ENCODE measurements at places on chromosomes 3 and 15.

- H3K4me3 ChIP-seq = no peak overlapping the region
- no peaks in the 10 kb centered on the region for H3K27me3 ChIP-seq
- H3K36me3 ChIP-seq = peaks cover 27% of the 10 kb centered on the region
- DNase-seq = no peak
These were observed 65.5 kb downstream of the LARS2 start for GRCh38 chr3:45453839-45454238.

- DNase-seq = no peak
- peak overlapping the region; percentile 98 for H3K27ac ChIP-seq
- H3K4me3 ChIP-seq = peak overlapping the region; percentile 99
- H3K36me3 ChIP-seq = peaks cover 40% of the 10 kb centered on the region
- no peaks in the 10 kb centered on the region for H3K27me3 ChIP-seq
These were observed 1.4 kb upstream of the BHLHE40 start for GRCh38 chr3:4977853-4978203.

- H3K27ac ChIP-seq = no peak overlapping the region
- H3K27me3 ChIP-seq = peaks cover 7% of the 10 kb centered on the region
- DNase-seq = no peak
- H3K4me1 ChIP-seq = no peaks in the 10 kb centered on the region
These were observed 17.1 kb downstream of the ADCY5 start for GRCh38 chr3:123431658-123432324.

GRCh38 chr3:160948273-160948672, 156.9 kb downstream of the B3GALNT1 start:
- H3K36me3 ChIP-seq = no peaks in the 10 kb centered on the region
- peaks cover 10% of the 10 kb centered on the region for H3K27me3 ChIP-seq
- no peak overlapping the region for H3K4me3 ChIP-seq
- DNase-seq = no peak
- peaks cover 7% of the 10 kb centered on the region for H3K4me1 ChIP-seq

DNA sequence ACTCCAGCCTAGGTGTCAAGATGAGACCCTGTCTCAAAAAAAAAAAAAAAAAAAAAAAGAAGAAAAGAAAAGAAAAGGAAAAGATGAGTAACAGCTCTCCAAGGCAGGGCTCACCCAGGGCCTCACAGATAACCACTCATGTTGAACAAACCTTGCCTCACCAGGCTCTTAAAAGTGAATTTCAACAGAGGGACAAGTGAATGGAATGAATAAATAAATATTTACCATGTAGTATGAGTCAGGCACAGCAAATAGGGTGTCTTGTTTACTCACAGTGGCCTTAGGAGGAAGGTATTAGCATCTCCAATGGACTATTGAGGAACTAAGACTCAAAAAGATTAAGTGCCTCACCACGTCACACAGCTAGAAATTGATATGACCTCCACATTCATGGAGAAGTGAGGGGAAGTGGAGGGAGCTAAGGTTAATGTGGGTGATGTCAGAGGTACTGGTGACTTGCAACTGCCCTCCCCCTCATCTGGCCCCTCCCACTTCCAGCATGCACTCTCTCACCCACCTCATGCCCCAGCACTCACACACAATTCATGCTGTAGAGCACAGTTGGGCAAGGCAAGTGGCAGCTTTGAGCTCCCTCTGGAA, 255.5 kb downstream of the UACA start:
- no peak for DNase-seq
- H3K27me3 ChIP-seq = peaks cover 14% of the 10 kb centered on the region
- H3K4me1 ChIP-seq = peaks cover 61% of the 10 kb centered on the region
- peaks cover 24% of the 10 kb centered on the region for H3K36me3 ChIP-seq
- H3K27ac ChIP-seq = no peak overlapping the region

GRCh38 chr15:66619152-66619903, 53.5 kb upstream of the LCTL start:
- DNase-seq = peak; percentile 41
- H3K27ac ChIP-seq = no peak overlapping the region
- H3K4me1 ChIP-seq = peaks cover 11% of the 10 kb centered on the region
- H3K27me3 ChIP-seq = peaks cover 32% of the 10 kb centered on the region

- H3K27ac ChIP-seq = no peak overlapping the region
- peaks cover 8% of the 10 kb centered on the region for H3K27me3 ChIP-seq
- H3K4me1 ChIP-seq = peaks cover 3% of the 10 kb centered on the region
These were observed 63.2 kb upstream of the ATP11B start for GRCh38 chr3:182729903-182730674.

- no peak overlapping the region for H3K27ac ChIP-seq
- H3K36me3 ChIP-seq = peaks cover 9% of the 10 kb centered on the region
- DNase-seq = no peak
- H3K4me3 ChIP-seq = no peak overlapping the region
These were observed 405.4 kb upstream of the TBL1XR1 start for GRCh38 chr3:177602601-177603147.

DNA sequence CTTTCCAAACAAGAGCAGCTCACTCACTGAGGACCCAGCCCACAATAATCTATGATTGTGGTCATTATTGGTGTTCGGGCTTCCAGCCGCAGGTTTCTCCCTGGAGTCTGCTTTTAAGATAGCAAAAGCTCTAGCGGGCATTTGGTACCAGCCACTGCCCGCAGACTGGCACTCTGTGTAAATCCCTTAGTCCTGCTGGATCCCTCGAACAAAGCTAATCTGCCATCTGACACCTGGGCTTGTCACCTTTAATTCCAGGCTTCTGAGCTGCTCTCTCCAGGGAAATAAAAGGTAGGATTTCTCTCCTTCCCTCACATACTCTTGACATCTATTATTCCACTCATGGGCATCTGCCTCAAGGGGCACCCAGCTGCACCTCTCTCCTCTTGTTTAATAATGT, 158.7 kb downstream of the PDCD6IP start:
- DNase-seq = no peak
- no peak overlapping the region for H3K27ac ChIP-seq
- no peaks in the 10 kb centered on the region for H3K4me1 ChIP-seq
- no peak overlapping the region for H3K4me3 ChIP-seq
- H3K36me3 ChIP-seq = no peaks in the 10 kb centered on the region
- H3K27me3 ChIP-seq = no peaks in the 10 kb centered on the region

GRCh38 chr15:35696767-35697231, 150.8 kb upstream of the DPH6 start:
- DNase-seq = no peak
- H3K4me3 ChIP-seq = no peak overlapping the region
- peaks cover 4% of the 10 kb centered on the region for H3K27me3 ChIP-seq
- no peak overlapping the region for H3K27ac ChIP-seq
- H3K4me1 ChIP-seq = no peaks in the 10 kb centered on the region

- H3K4me3 ChIP-seq = no peak overlapping the region
- no peak for DNase-seq
- peaks cover 5% of the 10 kb centered on the region for H3K36me3 ChIP-seq
- peaks cover 6% of the 10 kb centered on the region for H3K27me3 ChIP-seq
- H3K27ac ChIP-seq = no peak overlapping the region
- H3K4me1 ChIP-seq = peaks cover 31% of the 10 kb centered on the region
These were observed 30.0 kb upstream of the ZNF280D start for GRCh38 chr15:56763141-56763895.

GRCh38 chr3:63624941-63625560, 27.4 kb upstream of the SNTN start:
- no peaks in the 10 kb centered on the region for H3K4me1 ChIP-seq
- H3K36me3 ChIP-seq = no peaks in the 10 kb centered on the region
- no peaks in the 10 kb centered on the region for H3K27me3 ChIP-seq
- H3K27ac ChIP-seq = no peak overlapping the region

GRCh38 chr3:50657816-50658215, 16.9 kb upstream of the DOCK3 start:
- no peak overlapping the region for H3K27ac ChIP-seq
- H3K27me3 ChIP-seq = peaks cover 2% of the 10 kb centered on the region
- peaks cover 21% of the 10 kb centered on the region for H3K4me1 ChIP-seq

DNA sequence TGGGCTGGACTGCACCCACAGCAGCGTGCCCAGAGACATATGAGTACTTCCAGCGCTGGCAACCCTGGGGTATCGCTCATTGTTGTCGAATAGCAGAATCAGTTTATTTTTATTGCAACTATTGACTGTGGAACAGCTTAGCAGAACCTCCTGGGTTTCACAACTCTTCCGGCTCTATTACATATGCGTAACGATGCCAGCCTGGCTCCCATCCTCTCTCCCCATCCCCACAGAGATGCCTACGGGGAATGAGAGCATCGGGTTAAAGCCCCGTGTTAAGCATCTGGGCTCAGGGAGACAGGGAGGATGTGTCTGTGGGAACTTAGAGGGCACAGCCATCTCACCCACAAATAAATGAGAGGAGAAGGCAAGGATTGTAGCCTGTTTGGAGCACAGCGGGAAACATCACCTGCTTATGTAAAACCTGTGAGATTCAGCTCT, 76.6 kb upstream of the DLG1 start:
- H3K4me3 ChIP-seq = no peak overlapping the region
- no peak for DNase-seq
- peaks cover 6% of the 10 kb centered on the region for H3K27me3 ChIP-seq
- no peak overlapping the region for H3K27ac ChIP-seq
- no peaks in the 10 kb centered on the region for H3K36me3 ChIP-seq
